NB4 (cell line): ENCODE measurements at places on chromosomes 11 and 22.
A peak's percentile ranks its signal among the peaks of the same experiment; 100 is the strongest.

DNA sequence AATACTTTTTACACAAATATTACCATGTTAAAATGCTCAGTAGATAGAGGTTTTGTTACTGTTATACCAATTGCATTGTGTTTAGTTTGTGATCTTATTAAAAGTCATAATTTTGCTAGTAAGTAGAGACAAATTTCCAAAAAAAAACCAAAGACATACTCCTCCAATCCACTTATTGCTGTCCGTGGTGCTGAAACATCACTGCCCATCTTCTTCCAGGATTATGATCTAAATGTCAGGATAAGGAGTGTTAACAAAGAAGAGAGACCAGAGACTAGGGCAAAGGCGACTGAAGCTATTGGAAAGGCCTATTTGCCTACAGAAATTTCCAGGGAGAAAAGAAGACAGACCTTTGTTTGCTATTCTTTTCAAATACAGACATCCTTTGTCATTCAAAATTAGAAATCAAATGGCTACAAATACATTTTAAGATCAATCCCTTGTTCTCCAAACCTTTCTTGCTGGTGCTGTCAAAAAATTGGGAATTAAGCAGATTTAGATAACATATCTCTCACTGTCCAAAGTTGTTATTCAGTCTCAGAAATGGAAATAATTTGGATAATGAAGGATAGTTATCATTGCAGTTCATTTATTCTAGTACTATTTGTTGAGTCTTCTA lies 199.7 kb downstream of the C11orf91 start:
- DNase-seq = peak; percentile 33

DNA sequence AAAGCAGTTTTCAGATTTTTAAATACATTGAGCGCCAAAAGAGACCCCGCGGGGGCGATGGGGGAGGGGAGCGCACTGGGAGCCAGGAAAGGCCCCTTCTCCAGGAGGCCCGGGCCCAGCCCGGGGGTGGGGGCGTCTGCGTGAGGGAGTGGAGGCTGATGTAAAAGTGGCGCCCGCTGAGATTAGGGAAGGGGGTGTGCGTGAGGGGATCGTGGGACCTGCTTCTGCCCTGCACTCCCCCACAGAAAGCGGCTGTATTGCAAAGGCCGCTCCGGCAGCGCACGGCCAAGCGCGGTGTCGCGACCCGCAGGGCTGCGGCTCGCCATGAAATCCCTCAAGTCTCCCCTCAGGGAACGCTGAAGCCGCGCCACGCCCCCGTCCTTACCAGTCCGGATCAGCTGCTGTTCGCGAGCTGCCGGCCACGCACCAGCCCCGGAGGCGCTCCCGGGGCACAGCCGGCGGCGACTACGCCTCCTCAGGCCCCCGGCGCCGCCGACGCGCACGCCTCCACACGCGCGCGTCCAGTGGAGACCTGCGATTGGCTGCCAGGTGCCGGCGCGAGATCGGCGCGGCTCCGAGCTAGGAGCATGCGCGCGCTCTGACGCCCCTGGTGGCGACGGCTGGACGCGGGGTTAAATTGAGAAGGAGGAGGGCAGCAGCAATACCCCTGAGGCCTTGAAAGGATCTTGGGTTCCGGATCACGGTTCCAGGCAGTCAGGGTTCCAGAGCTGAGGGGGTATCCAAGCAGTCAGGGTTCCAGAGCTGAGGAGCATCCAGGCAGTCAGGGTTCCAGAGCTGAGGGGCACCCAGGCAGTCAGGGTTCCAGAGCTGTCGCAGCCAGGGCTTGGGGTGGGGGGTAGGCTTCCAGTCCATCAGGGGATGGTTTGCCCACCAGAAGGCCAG lies at the start of gene ZNF280B:
Gene ZNF280B, minus strand, starts transcription at position 469 of the 903 bp plus-strand sequence. CDS start 19,344 bp downstream, outside the sequence.
- DNase-seq = peak; percentile 88

DNA sequence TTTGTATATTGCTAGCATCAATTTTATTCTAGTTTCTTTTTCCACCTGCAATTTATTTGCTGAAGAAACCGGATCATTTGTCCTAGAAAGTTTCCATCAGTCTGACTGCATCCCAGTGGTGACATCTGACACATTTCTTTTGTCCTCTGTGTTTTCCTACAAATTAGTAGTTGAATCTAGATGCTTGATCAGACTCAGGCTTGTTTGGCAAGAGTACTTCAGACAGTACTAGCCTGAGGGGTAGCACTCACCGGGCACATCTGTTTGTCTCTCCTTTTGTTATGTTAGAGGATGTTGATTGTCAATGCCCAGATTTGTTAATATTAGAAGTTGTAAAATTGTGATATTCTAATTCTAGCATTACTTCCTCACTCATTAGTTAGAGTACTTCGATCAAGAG lies 204.8 kb downstream of the SWAP70 start:
- DNase-seq = no peak

GRCh38 chr11:16902182-16902581 lies 112.0 kb downstream of the PLEKHA7 start:
- DNase-seq = no peak

DNA sequence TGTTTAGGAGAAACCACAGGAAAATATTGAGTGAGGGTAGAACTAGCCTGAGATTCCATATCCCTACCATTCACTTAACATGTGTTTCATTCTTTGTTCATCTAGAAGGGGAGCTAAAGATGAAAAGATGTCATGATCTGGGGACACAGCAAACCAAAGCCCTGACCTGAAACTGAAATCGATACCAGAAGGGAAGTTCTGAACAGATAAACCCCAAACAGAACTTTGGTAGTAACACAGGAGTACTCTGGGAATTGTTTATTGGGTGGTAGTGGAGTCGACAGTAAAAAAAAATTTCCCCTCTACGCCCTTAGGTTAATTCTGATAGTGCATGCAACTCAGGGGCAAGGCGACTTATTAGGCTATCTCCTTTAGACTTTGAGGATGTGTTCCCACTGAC lies 27.2 kb downstream of the OR2AT4 start:
- no peak for DNase-seq

- DNase-seq = peak; percentile 84
These were observed 50.0 kb upstream of the POU2AF1 start for GRCh38 chr11:111429066-111429506.

DNA sequence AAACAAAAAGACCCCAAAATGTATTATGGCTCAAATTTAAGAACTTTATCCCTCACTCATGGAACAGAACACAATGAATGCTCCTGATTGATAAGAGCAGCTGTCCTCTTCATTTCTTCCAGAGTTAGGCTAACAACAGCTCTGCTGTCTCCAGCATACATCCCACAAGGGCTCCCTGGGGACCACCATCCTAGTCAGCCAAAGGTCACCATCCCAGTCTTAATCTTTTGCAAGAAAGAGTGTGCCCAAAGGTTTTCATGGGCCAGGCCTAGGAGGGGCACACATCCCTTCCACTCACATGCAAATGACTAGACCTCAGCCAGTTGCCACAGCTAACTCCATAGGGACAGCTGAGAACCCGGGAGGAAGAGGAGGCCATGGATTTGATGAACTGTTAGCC lies 555.3 kb downstream of the BUD13 start:
- DNase-seq = no peak

- peak; percentile 36 for DNase-seq
These were observed 17.0 kb downstream of the ATXN10 start for GRCh38 chr22:45688600-45689080.

GRCh38 chr11:67030976-67031375 lies 8.0 kb downstream of the SYT12 start:
- DNase-seq = peak; percentile 72
